ENCODE measurements at places on chromosomes 4 and X.

DNA sequence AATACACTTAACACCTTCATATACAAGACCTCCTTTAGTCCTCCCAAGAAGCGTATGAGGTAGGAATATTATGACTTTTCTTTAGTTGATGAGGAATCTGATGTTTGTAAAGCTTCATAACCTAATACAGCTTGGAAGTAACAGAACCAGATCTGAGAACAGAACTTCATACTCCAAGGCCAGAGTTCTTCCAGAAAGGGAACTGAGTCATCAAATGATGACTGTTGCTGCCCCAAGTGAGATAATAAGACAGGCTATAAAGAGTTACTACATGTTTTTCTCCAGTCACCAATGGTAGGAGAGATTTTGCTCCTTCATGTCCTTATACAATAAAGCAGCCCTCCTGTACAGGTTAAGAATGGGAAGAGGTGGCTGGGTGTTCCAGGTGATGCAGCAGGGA is 74.3 kb upstream of the ANXA3 start:
- no peak for DNase-seq

GRCh38 chr4:2048831-2049230 is 10.3 kb upstream of the NAT8L start:
- no peak for DNase-seq

DNA sequence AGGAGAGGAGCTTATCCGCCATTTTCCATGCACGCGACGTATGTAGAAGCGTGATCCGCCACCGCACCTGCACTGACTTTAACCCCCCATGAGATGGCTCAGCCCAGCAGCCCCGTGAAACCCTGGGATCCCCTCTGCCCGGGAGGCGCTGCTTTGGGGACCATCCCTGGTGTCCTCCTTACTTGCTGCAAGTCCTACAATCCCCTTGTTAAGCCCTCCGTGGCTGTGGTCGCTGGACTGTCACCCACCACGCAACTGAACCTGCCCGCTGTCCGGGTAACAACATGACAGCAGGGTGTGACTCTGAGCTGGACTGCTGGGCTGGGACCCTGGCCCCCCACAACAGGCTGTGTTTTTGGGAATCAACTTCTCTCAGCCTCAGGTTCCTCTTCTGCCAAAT is 44.7 kb upstream of the MAN2B2 start:
- no peak for DNase-seq

DNA sequence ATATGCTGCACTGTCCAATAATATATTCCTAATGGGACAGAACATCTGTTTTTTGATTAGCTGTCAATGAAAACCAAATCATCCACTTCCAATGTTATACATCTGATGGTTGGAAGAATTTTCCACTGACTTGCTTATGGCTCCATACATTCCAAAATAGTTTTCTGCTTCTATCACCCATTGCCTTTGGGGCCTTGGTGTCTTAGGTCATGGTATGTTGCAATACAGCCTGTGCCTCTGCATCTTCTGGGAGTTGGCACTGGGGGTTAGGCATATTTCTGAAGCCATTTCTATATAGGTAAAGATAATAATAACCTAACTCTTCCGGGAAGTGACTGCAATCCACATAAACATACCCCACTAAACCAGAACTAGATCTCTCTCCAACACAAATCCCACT is 53.2 kb upstream of the NR3C2 start:
- no peak for DNase-seq

DNA sequence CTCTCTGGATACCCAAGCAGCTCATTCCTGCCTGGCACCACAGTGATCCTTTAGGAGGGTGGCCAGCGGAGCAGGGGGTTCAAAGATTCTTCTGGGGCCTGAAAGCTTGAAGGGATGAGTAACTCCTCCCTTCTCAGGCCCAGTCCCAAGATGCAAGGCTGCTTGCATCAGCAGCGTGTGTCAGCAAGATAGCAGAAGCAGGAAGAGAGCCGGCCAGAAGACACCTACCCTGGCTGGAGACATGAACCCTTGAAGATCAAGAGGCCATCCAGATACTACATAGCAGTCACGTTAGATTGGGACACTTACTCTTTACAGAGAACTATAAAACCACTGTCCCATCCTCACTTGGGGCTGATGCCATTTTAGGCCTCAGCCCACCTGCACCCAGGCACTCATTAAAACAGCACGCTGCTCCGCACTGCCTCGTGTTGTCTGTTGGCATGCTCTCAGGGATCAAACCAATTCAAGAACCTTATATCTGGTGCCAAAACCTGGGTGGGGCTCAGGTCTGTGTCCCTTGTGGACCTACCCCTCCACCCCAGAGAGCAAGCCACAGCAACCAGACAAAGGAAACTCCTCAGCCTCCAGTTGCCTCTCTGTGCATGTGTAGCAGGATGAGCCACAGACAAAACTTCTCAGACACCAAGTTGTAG is 6.5 kb downstream of the UGT2B17 start:
- DNase-seq, result no peak

DNA sequence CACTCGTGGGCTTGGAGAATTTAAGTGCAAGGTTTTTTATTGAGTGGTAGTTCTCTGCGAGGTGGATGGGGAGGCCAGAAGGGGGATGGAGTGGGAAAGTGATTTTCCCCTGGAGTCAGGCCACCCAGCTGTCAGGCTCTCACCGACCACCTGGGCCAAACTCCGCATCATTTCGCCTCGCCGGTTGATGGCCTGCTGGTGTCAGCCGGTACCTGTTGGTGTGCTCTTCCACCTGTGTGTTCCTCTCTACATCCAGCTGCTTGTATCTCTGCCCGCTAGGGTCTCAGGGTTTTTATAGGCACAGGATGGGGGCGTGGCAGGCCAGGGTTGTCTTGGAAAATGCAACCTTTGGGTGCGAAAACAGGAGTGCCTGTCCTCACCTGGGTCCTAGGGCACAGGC is 200.9 kb downstream of the DACH2 start:
- no peak for DNase-seq

- no peak for DNase-seq
Observed at GRCh38 chr4:23120374-23120773, 427.6 kb downstream of the GBA3 start.

DNA sequence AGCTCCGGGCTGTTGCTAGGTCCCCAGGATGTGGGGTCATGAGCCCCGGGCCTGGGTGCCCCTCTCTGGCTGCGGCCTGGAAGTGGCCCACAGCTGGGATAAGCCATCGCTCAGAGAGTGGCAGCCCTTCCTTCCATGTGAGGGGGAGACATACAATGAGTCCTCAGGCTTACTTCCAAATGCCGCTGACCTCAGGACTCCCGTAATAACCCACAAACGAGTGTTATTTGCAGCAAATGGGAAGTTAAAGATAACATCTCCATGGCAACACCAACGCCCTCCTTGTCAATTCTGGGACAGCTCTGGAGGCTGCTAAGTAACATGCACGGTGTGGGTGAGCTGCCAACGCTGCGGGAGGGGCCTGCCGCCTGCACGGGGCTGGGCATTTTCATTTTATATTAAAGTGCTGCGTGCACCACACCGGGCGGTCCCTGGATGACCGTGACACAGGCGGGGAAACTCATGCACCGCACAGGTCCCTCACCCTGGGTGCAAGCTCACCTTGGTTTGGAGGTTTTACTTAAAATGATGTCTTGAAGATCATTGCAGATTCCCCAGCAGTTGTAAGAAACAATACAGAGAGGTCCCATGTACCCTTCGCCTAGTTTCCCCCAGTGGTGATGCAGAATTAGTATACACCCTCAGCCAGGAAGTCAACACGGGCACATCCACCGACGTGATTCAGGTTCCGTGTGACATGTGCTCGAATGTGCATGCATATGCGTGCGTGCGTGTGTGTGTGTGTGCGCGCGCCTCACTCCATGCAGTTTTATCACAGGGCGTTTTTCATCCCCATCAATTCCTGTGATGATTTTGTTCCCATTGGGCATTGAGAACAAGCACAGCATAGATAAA is 79.4 kb downstream of the ABLIM2 start:
- no peak for DNase-seq

DNA sequence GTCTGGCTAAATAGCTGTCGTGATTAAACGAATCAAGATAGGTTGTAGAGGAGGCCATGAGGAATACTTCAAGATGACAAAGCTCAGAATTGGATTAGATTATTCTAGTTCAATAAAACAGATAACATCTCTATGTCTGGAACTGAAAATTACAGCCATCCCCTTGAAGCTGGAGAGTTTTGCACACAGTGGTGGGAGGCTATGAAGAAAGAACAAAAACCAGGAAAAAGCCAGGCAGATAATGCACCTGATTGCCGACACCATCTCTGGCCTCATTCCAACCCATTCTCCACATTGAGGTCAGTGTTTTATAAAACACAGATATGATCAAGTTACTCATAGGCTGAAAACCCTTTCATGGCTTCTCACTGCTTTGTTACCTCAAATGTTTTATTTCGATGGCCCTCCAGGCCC is 188.3 kb downstream of the RASL11B start:
- DNase-seq, result no peak

DNA sequence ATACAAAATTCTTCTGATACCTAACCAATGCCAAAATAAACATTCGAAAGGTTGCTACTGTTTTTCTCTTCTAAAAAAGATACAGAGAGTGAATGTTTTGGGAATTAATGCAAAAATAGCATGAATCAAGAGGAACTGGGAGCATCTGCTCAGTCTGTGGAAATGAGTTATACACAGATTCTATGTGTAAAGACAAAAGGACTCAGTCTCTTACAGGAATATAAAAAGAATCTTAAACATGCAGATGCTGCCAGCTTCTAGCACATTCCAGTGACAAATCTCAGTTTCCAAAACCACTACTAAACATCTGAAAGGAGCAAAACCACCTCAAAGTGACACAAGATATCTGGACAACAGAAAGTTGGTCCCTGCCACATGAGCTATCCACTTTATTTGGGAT is 55.0 kb downstream of the PAPSS1 start:
- no peak for DNase-seq

DNA sequence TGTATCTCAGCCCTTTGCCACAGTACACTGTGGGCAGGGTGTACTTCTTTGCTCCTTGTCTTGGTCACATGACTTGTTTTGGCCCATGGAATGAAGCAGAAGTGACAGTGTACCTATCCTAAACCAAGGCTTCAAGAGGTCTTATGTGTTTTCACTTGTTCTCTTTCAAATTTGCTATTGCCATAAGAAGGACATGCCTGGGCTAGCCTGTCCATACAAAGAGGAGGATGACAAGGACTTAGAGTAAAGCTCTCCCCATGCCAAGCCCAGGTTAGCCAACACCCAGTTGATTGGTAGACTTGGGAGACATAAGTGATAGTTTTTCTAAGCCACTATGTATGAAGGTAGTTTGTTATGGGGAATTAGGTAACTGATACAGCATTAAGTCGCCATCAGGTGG is 141.1 kb upstream of the MID1 start:
- DNase-seq, result no peak

- DNase-seq, result no peak
Observed at GRCh38 chr4:32147446-32148085, 1427.4 kb downstream of the PCDH7 start.

GRCh38 chr4:74625981-74626380 is 168.3 kb downstream of the BTC start:
- DNase-seq, result no peak

DNA sequence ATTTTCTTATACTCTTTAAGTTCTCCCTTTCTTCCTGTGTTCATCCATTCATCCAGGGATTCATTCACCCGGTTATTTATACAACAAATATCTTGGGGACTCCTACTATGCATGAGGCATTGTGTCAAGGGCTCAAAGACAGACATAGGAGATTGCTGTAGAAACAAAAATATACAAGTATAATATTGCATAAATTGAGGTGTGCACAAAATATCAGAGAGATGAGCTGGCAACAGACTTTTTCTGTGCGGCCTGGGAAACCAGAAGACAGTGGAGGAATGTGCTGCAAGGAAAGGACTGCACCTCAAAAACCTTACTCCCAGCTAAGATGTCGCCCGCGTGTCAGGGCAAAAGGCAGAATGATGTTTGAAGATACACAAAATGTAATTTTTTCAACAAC is 9.6 kb downstream of the OTOP1 start:
- DNase-seq, result no peak

DNA sequence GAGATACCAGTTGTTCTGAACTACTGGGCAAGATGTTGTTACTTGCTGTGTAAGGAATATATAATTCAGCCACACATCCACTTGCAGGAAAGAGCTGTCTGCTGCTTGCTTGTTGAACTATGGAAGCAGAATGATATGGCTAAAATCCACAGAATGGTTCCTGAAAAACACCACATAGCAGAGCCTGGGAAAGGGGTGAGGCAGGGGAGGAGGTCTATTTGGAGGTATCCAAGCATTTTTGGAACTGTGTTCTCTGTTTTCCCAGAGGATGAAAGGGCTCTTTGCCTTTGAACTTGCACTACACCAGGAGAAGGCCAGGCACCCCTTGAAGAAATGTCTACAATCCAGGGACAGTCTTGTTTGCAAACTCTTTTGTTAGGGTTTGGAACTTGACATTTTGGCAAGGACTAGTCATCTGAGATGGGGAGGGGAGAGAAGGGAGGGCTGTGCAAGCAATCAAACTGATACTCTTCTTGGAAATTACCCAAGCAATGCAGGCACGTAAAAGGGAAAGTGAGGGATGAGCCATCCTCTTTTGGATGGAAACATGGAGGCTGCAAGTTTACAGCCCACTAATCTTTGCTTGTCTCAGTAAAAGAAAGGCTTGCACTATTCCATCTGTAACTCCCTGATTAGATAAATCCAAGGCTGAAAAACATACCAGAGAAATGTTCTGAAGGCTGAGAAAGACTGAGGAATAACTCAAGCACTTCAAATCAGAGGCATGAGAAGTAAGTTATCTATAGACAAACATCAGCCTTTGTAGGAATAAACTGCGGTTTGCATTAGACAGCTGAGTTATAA is 141.0 kb downstream of the TSPAN5 start:
- no peak for DNase-seq

Data from HL-60 (cell line).